ENCODE measurements at places on chromosomes 5 and 9.

- DNase-seq: no peak
Observed at GRCh38 chr5:1441166-1441865, 3.9 kb downstream of the SLC6A3 start.

- DNase-seq: no peak
Observed at GRCh38 chr9:128828719-128829452, 708 bp downstream of the SPOUT1 start.

DNA sequence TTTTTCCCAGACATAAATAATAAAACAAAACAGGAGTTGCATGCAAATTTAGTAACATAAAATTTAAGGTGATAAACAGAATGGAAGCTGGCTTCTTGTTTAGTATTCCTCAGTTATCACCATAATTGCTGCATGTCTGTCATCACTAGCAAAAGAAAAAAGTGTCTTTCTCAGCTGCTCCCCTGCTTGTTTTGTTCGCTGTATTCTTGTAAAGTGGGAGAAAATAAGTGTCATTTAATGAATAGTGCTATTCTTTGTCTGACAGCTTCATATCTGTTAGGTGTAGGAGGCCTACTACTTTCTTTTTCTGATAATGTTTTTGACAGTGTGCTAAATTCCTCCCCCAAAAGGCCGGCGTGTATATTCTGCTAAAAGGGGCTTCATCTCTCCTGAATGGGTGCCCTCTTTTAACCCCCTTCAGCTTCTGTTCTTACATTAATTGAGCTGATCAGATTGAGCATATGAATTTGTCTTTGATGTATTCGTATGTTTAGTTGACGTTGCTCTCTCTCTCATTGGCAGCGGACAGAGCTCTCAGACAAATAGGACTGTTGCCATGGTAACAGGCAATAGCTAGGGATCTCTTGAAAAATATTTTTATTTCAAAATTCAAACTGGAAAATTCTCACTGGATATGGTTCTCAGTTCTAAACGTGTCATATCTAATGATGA is 303.8 kb downstream of the KIAA0825 start:
- no peak for DNase-seq

DNA sequence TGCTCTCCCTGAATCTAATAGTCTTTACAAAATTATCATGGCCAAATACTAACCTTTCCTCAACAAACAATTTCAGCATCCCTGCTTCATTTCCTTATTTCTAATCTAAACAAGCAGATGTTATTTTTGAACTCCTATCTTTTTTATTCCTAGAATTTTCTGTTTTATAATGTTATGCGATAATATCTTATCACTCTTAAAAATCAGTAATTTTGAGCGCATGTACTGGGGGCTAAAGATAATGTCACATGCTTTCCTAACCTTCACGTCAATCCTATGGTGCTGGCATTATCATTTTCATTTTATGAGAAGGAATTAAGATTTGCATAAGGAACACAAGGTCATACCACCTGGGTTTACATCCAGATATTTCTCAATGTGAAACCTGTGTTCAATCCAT is 648.0 kb downstream of the BRINP1 start:
- no peak for DNase-seq

DNA sequence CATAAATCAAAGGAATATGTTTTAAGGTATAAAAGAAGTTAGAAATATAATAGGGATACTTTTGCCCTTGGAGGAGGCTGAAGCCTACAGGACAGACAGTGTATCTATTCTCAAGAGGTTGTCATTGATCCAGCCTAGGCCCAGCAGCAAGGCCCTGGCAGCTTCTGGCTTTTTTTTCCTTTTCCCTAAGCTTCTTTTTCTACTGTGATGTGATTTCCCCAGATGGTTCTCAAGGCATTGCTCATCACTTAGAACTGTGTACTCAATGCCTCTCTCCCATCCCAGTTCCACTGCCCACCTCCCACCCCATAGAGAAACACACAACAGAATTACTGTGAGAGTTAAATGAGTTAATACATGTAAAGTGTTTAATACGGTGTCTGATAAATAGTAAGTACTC is 88.6 kb downstream of the SLC44A1 start:
- DNase-seq: peak; percentile 59

DNA sequence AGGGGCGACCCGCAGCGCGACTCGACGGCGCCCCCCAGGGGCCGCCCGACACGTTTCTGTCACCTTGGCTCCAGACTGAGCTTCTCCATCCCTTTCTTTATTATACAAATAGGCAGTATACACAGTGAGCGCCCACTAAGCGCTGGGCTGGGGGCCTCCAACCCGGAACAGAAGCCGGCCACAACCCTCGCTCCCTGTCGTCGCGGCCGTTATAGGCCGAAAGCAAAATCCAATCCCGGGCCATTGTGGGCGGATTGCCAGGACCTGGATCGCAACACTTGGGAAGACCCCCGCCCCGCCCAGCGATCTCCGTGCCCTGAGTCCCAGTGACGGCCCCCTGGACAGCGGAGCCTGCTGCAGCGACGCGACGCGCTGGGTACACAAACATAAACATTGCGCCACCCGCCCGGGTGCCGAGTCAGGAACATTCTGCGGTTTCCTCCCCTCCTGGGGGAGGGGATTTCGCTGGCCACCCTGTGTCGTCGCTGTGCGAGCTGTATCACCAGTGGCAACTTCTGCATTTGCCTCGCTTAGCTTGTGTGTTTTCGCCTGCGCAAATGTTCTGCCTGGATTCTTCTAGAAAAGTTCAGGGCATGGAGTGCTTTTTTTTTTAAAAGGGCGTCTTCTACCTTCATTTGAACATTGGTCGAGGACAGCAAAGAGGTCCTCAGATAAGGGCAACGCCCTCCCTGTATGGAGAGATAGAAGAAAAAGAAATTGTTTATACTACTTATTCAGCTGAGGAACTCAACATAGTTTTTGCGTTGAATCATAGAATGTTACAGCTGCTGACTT is 1.3 kb upstream of the DUSP1 start:
- peak; percentile 96 for DNase-seq
